Stimulated activated CD4-positive, alpha-beta T cell treated with anti-CD3 and anti-CD28 coated beads, Interleukin-15, amount 100 ng/mL, for 24 hours (primary cell): ENCODE measurements at places on chromosomes 2 and 18.

DNA sequence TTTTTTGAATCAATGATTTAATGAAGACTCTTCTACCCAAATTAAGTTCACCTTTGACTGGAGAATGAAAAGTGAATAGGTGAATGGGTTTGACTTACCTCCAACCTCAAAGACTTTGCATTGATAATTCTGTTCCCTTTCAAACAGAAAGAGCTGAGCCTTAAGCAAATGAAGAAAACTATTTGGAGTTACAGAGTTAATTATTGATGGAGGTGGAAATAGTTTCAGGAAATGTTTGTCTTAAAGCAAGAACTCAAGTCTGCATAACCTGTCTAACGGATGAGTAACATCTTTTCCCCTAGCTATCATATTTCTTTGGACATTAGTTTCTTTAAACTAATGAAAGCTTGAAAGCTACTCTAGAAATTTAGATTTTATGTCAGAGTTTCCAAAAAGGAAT is 166.5 kb downstream of the CERS6 start:
- no peak for DNase-seq

GRCh38 chr2:239910851-239911640 is 114.1 kb downstream of the NDUFA10 start:
- DNase-seq: peak; percentile 24

GRCh38 chr2:177015356-177015923 is 197.2 kb upstream of the HNRNPA3 start:
- no peak for DNase-seq

DNA sequence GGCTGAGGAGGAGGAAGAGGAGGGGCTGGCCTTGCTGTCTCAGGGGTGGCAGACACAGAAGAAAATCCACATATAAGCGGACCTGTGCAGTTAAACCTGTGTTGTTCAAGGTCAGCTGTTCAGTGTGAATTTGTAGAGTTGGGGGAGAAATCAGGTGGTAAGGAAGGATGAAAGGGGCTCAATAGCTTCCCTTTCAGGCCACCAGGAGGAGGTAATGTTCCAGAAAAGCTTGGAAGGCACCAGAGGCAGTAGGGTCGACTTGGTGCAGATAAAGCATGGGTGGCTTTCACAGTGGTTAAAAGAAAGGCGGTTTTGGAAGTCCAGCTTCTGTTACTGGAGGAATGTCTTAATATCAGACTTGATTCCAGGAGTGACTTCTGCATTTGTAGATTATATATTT is 167.4 kb downstream of the THSD7B start:
- DNase-seq: no peak

- no peak for DNase-seq
These were observed 24.5 kb downstream of the KCNF1 start for GRCh38 chr2:10935953-10936942.

GRCh38 chr18:24185805-24186204 is 46.9 kb downstream of the CABYR start:
- no peak for DNase-seq

DNA sequence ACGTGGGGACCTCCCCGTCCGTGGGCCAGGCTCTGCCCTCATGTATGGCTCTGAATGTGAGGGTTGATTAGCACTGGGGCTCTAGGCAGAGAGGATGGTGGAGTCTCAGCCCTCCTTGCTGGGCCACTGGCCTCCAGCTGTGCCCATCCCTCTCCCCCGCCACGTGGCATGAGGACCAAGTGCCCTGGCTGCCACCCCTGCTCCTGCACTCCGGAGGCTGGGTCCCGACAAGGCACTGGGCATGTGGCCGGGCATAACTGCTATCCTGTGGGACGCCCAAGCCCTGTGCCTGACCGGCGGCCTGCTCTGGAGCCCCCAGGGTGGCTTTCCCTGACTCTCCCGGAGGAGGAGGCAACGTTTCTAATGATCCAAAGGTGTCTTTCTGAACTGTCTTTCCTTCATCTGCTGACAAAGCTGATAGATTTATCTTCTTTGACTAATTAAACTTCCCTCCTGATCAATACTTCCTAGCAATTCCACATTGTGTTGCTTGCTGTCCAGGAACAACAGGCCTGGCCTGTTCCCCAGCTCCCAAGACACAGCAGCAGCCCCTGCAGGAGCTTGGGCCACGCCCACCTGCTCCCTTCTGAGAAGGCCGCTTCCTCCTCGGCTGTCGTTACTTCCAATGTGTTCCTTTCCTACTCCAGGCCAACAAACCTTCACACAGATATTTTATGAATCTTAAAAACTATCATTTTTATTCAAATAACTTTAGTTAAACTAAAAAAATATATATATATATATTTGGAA is 132.0 kb downstream of the SNTG2 start:
- DNase-seq: no peak

- DNase-seq: no peak
These were observed 67.6 kb upstream of the FAM124B start for GRCh38 chr2:224469374-224469964.

GRCh38 chr2:112056626-112056987 is 1.5 kb downstream of the TMEM87B start:
- DNase-seq: no peak

DNA sequence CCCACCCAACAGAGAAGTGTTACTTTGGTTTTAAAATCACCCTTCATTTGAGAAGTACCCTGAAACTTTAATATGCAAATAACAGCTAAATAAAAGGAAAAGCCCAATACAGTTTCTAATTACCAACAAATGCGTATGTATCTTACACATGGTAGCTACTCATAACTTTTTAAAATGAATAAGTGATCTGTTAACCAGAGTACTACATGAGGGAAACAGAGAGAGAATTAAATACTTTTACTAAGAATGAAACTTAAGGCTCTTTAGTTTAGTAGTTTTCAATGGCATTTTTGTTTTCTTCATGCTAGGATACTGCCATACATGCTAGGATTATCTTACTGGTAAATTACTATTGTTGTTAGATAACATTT is 39.1 kb upstream of the NABP1 start:
- DNase-seq: no peak

GRCh38 chr2:162731917-162732804 is 106.4 kb downstream of the KCNH7 start:
- no peak for DNase-seq

DNA sequence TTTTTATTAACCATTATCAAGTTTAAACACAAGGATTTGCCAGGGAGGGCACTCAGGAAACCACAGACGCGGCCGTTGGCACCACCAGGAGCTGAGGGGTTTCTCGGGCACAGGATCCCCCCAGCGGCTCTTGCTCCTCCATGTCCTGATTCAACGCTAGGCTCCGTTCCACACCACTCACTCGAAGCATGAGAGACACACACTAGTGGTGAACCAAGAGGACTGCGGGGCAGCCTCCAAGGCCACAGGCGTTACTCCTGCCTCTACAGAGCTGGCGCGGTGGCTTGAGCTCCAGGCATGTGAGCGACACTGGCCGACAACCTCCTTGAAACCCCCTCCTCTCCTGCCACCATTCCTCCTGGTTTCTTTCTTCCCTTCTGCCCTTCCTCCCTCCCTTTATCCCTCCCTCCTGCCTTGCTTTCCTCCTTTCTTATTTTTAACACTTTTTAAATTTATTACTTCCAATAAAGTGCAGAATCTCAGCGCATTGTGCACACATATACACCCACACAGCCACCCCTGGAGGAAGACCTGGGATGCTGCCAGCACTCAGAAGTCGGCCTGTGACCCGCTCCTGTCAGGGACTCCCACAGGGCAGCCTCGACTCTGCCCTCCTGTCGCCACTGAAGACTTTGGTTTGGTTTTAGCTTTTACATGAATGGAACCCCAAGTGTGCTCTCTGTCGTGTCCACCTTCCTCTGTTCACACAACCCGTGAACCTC is 21.7 kb downstream of the COX7A2L start:
- DNase-seq: no peak

DNA sequence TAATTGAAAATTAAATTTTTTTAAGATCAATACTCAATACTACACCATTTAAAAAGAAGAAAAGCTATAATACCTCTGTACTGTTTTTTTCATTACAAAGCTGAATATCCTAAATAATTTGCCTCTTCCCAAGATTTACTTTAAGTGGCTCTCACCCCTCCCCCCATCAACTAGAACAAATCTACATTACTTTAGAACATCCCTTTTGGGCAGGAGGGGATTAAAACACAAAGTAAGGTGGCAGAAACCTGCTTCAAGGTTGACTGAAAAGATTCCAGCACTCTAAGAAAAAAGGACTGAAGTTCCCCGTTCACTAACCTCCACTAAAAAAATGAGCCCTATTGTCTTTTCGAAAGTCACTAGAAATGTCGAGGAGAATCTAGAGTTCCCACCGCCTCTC is 42.3 kb downstream of the SLC38A11 start:
- DNase-seq: no peak

DNA sequence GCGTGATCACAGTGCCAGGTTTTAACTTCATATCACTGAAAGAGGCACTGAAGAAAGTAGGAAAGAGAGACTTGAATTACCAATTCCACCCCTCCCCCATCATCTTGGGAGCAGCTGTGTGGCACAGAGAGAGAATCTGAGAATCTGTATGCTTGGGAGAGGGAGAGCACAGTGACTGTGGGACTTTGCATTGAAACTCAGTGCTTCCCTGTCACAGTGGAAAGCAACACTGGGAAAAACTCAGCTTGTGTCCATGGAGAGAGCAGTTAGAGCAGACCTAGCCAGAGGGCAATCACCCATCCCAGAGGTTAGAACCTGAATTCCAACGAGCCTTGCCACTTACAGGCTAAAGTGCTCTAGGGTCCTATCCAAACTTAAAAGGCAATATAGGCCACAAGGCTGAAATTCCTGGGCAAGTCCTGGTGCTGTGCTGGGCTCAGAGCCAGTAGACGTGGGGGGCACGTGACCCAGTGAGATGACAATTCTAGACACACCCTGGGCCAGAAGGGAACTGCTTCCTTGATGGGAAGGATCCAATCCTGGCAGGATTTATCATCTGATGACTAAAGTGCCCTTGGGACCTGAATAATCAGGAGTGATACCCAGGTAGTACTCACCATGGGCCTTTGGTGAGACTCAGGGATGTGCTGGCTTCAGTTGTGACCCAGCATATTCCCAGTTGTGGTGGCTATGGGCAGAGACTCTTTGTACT is 15.5 kb upstream of the ABCB11 start:
- DNase-seq: no peak

DNA sequence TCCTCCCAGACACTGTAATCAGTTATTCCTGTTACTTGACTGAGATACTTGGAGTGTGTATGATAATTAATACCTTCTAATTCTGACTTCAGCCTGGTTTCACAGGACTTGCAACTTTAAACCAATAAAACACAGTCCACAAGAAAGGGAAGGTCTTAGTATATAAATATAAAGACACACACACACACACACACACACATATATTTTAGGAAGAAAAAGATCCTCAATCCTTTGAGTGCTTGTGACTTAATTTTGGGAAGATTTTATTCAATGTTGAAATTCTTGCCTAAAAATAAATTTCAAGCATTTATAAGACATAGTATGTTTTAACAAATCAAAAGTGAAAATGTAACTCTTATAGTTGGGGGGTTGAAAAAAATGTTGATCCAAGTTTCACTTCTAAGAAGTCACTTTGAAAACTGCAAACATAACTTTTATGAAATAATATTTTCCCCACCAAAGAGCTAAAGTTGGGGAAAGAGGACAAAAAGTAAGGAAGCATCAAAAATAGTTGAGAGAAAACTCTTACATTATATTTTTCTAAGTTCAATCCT is 824 bp upstream of the VPS54 start:
- no peak for DNase-seq

DNA sequence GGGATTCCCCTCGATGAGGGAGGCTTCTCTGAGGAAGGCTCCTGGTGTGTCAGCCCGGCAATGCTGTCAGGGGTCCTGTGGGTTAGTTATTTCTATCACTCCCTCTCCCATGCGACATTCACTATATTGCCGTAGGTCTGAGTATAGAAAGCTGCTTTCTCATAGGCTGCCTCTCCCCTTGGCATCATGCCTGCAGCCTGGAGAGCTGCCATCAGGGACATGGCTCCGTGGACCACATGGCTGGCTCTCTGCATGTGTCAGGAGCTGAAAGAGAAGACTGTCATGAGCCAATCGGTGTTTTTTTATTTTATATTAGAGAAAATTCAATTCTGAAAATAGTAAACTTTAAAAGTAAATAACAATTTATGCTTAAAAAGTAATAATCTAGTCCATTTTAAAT is 198.0 kb downstream of the CDH20 start:
- DNase-seq: no peak

- no peak for DNase-seq
These were observed 56.9 kb upstream of the ID2 start for GRCh38 chr2:8624855-8625398.

- no peak for DNase-seq
These were observed 485.3 kb downstream of the TGIF1 start for GRCh38 chr18:3935305-3935704.

DNA sequence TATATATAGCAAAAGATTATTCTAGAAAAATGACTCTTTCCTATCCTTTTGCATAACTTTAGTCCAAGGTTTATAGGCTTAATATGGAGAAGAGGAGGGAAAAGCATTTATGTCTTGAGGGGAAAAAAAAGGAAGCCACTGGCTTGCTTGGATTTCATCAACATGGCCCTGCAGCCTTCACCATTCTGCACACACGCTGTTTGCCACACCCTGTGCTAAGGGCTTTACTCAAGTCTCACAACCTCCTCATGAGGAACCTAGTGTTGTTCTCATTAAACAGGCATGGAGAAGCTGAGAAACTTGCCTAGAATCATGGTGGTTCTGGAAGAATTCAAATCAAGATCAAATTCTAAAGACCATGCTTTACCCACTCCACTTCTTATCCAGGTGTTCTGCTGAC is 117.3 kb upstream of the TTC39C start:
- DNase-seq: no peak

DNA sequence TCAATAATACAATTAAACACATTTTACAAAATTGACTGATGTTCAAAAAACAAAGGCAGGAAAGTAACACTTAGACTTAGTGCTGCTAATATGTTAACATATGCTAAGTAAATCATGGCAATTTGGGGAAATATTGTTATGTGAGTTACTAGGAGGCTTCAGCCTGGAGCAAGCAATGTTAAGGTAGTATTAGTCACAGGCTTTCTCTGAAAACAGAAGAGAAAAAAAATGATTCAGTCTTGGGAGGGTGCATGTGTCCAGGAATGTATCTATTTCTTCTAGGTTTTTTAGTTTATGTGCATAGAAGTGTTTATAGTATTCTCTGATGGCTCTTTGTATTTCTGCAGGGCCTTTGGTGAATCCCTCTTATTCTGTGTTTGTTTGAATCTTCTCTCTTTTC is 345.8 kb upstream of the TFPI start:
- DNase-seq: no peak

GRCh38 chr2:240797914-240798313 is 22.1 kb downstream of the KIF1A start:
- no peak for DNase-seq

DNA sequence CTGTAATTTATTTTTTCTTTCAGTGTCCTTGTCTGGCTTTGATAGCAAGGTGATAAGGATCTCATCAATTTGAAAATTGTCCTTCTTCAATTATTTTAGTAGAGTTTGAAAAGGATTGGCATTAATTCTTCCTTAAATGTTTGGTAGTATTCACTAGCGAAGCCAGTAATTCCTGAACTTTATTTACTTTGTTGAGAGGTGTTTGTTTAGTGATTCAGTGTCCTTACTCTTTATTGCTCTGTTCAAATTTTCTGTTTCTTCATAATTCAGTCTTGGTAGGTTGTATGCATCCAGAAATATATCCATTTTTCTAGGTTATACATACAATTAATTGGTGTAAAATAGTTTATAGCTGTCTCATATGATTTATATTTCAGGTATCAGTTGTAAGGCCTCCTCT is 676.7 kb upstream of the POU3F3 start:
- DNase-seq: no peak
